ENCODE measurements at places on chromosomes 1 and 21.
A peak's percentile ranks its signal among the peaks of the same experiment; 100 is the strongest.

GRCh38 chr1:243267914-243268653 is 12.2 kb downstream of the SDCCAG8 start:
- DNase-seq = no peak

DNA sequence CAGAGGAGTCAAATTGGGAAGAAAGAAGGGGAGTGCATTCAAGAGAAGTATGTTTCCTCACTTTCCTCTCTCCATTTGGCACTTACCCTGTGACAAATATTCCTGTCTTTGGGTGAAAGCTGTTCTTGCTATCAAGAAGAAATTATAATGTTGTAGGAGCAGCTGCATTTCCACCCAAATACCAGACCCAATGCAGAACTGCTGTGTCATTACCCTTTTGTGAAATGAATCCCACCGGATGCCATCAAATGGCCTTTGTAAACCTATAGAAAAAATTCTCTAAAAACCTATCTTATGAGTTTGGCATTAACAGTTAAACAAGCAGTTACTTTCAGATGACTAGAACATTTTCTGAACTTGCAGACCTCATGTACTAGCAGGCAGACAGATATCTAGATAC is 16.7 kb upstream of the PALMD start:
- DNase-seq = no peak

GRCh38 chr1:28329395-28330153 is 734 bp downstream of the MED18 start:
- DNase-seq = peak; percentile 22

DNA sequence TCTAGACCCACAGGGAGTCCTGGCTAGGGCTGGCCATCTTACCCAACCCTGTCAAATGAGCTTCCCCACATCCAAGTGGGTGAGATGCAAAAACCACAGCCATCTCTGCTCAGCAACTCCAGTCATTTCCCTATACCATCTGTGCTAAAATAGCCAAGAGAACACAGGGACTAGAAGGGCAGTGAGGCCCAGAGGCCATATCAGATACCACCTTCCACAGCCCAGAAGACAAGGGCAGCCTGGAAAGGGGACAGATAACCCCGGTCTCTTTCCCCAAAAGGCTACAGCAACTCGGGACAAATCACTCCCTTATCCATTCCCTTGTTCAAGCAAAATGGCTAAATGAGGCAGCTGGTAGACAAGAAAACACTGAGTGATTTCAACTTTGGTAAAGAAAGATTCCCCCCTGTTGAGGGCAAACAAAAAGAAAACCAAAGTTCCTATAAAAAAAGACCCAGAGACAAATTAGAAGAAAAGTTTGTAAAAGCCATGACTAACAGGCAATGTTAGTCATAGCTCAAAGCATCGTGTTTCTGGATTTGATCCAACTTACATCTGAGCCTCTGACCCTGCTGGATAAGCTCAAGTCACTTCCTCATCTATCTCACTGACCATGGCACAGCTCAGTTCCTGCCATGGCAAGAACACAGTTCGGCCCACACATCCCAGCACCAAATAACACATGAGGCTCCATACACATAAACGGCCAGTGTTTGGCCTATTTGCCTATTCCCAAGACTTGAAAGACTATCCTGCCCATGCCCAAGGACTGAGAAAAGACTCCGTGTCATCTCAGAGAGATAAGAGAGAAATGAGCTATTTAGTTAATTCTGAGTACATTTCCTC is 3.1 kb downstream of the LAMB3 start:
- no peak for DNase-seq

DNA sequence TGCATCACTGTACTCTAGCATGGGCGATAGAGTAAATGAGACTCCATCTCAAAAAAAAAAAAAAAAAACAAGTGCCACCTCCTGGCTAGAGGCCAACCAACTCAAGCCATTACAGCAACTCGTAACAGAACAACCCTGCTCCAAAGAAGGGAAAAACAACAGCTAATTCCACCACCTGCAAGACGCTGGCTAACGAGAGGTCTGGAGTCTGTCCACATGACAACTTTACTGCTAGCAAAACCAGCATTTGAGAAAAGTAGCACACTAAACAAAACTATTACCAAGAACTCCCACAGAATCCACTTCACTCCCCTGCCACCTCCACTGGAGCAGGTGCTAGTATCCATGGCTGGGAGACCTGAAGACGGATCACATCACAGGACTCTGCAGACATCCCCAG is 24.1 kb upstream of the EGLN1 start:
- no peak for DNase-seq

DNA sequence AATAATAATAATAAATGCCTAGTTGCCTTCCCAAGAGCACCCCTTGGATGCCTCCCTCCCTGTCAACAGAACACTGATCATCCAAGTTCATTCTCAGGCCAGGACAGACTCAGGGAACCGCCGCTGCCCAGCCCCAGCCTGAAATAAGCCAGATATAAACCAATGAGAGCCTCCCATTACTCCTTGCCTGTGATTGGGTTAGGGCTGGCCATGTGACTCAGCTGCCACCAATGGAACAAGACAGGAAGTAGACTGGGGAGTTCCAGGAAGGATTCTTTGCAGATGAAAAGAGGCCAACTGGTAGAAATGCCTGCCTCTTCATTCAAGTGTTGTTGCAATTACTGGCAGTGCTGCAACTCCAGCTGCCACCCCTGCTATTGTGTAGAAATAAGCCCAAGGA is 146.4 kb upstream of the TIAM1 start:
- DNase-seq = no peak

DNA sequence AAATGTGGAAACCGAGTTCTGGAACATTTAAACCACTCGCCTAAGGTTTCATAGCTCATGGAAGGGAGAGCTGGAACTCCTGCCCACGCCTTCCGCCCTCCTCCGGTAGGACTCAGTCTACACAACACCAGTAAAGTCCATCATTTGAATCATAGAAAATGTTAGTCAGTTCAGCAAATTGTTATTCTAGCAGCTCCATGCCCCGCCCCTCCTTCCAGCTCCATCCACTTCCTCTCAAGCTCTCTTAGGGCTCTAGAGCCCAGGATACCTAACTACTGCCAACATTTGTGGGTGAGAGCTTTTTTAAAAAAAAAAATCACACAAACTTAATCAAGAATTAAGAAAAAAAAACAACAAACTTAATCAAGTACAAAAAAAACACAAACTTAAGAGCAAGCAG is 121.8 kb downstream of the TBX15 start:
- no peak for DNase-seq

- DNase-seq = no peak
These were observed 5.7 kb upstream of the GNL2 start for GRCh38 chr1:37601441-37601840.

DNA sequence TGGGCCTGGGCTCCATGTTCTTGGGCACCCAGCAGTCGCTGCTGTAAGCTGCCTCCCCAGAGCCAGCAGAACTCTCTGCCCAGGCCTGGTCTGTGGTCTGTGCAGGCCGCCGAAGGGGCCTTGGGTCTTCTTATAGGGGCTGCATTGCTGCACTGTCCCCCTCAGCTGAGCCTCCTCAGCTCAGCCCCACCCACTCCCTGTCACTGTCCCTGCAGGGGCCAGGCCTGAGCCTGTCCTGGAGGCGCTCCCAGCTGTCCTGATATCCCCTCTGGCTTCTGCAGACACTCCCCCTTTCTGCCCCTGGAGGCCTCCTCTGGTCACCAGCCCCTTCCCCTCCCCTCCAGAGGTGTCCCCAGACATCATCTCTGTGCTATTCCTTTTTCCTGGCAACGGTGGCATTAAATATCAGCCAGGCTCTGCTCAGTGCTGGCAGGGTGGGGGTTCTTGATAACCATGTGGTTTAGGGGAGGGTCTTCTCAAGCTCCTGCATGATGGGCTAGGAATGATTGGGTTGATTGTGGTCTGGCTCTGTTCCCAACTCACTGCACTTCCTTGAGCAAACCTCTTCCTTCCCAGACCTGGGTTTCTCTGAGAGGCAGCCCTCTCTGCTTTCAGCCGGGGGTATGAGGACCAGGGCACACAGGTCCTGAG is 3.7 kb upstream of the FOXO6 start:
- no peak for DNase-seq

GRCh38 chr1:47627016-47627415 is 189.2 kb downstream of the FOXD2 start:
- no peak for DNase-seq

DNA sequence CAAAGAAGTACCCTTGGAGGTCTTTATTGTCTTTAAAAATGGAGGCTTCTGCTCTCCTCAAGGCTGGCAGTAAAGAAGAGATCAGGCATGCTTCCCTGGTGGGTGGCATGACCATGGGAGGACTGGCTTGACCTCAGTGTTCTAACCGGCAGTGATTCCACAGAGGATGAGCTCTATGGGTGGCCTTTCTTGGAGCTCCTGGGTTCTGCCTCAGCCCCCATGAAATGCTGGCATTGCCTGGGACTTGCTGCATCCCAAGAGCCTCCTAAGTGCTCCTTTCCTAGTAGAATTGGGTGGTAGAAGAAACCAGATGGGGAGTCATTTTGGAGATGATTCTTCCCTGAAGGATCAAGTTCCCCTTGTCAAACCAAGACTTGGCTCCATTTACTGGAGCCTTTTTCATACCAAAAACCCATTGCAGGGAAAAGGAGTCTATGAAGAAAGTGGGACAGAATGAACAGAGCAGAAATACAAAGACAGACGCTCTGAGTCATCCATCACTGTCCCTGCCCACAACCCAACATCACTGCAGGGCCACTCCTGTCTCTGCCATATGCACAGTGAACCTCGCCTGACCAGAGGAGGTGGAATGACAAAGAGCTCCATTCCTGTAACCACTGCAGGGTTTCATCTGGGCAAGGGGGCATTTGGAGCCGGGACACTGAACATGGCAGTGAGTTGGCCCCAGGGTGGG is 42.4 kb downstream of the RIMS3 start:
- DNase-seq = no peak

GRCh38 chr1:205054013-205054412 is 11.0 kb downstream of the CNTN2 start:
- no peak for DNase-seq

DNA sequence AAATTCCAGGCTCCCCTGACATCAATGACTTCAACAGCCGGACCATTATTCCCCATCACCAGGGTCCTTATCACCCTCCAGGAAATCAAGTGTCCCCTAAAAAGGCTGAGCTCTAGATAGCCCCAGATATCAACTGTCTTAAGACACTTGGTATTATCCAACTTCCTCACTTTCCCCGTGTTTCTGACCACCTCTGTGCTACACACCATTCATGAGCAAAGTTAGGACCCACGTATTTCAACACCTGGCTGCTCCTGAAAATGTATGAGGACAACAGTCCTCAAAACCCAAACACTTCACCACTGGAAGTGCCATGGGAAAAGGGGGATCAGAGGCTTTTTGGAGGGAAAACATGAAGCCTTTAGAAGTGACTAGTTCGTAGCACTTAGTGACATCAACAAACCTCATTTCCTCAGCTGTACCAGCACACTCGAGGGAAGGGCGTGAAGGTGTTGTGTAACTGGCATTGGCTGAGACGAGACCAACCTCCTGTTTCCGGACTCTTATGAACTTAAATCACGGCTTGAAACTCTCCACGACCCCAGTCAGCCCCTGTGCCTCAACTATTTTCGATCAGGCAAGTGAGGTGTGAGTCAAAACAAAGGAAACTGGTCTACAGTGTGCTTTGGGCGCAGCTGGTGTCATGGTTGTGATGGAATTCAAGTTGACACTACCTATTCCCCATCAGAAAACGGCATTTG is 4.1 kb upstream of the CHD5 start:
- DNase-seq = no peak
